ENCODE measurements at places on chromosomes 4 and X. TPM values are rescaled to one million over a fixed set of nuclear protein-coding genes. Genes with fewer than 3 reads are reported as not detected.

The CCDC149 gene
- 2.7 TPM for total RNA-seq

The BGN gene
- total RNA-seq, result not detected

The P2RY8 gene
- 114 TPM for total RNA-seq

The PARM1 gene
- total RNA-seq, result under 0.01 TPM

The MAGEA2B gene
- not detected for total RNA-seq

The RPA4 gene
- total RNA-seq, result 1.6 TPM

The TMEM144 gene
- total RNA-seq, result 9.2 TPM

The WAS gene
- total RNA-seq, result 52.0 TPM

DNA sequence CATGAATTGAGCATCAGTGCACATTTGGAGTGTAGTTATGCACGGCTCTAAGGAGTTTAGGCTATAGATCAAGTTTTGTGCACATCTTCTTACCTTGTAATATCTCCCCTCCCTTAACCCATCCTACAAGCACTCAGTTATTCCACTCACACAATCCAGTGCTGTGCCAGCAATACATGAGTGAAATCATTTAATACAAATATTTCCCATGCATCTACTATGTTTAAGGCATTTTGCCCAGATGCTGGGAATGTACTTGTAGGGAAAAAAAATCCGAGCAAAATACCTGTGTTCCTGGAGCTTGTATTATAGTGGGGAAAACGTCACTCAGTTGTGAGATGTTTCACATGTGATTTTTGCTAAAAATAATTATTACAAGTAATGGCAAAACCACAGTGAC lies 191.6 kb upstream of the LDB2 start:
- DNase-seq, result no peak

- DNase-seq, result no peak
Observed at GRCh38 chrX:74324131-74324530, 20.2 kb downstream of the ZCCHC13 start.

GRCh38 chrX:148500423-148501385 lies at the start of gene AFF2:
TSS of gene AFF2 (plus strand) at chrX:148500617. CDS start at chrX:148501098, 481 bp downstream.
- DNase-seq, result peak; percentile 40

DNA sequence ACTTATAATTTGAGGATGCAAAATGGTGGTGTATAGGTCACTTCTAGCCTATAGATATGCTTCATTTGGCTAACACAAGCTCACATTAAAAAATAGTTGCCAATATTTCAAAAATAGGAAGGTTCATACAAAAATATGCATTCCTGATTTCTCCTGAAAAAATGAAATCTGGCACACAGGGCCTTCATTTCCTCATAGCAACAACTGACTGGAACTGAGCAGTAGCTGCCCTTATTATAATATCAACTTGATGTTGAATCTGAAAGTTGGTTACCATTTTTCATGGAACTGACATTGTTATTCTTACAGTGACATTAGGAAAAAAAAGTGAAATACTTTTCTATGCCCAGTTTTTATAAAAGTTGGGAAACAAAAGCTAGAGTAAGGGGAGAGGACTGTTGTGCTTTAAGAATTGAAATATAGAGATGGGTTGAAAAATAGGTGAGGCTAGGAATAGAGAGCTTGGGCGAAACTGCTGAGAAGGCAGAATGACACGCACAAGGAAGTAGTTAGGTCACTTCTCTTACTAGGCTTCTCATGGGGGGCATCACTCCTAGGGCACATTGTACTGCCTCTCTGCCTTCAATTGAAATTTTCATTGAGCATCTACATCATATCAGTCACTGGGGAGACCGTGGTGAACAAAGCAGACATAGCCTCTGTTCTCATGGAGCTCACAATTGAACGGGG lies 43.1 kb upstream of the C1GALT1C1 start:
- no peak for DNase-seq

DNA sequence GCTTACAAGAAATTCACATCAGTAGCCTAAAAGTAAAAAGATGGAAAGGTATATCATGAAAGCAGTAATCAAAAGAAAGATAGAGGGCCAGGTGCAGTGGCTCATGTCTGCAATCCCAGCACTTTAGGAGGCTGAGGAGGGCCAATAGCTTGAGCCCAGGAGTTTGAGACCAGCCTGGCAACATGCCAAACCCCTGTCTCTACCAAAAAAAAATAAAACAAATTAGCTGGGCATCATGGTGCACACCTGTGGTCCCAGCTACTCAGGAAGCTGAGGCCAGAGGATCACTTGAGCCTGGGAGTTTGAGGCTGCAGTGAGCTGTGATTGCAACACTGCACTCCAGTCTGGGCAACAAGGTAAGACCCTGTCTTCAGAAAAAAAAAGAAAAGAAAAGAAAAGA lies 55.5 kb downstream of the GSPT2 start:
- no peak for DNase-seq

- DNase-seq, result no peak
Observed at GRCh38 chr4:138658518-138658917, 357.1 kb upstream of the NOCT start.

DNA sequence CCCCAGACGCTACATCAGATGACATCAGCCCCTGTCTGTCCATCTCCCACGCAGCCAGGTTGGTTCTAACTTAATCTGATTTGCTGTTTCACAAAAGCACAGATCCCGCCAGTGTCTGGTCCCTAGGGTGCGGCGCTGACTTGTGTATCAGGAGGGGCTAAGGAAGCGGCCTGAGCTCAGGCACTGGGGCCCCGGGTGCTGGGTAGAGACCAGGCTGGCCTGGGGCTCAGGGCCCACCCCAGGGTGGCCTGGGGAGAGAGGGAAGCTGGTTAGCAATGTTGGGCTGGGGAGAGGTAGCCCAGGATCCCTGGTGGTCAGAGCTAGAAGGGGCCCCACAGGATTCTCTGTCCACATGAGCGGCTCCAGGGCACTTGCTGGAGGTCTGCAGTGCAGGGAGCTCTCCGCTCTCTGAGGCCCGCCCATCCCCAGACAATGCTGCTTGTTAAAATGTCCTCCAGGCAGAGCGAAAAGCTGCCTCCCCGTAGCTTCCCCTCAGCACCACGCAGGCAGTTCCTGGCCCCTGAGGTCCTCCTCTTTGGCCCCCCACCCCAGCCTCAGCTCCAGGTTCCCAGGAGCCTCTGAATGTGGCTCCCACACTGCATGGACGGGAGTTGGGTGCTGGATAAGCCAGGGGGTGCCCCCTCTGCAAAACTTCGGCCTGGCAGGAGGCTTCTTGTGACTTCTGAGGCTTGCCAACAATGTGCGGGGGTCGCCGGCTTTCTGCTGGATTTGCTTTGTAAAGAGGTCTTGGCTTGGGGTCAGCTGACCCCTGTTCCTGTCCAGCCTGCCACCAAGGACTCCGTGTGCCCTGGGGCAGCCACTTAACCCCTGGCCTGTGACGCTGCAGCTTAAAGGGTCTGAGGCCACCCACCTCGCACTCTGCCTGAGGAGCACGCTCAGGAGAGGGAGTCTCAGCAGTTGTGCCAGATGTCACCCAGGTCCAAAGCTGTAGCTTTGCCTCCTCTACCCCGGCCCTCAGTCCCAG lies 112.9 kb downstream of the CPZ start:
- DNase-seq, result no peak

- no peak for DNase-seq
Observed at GRCh38 chrX:10795721-10796120, 175.3 kb upstream of the MID1 start.

GRCh38 chr4:159504684-159505083 lies 401.8 kb downstream of the RAPGEF2 start:
- DNase-seq, result no peak

DNA sequence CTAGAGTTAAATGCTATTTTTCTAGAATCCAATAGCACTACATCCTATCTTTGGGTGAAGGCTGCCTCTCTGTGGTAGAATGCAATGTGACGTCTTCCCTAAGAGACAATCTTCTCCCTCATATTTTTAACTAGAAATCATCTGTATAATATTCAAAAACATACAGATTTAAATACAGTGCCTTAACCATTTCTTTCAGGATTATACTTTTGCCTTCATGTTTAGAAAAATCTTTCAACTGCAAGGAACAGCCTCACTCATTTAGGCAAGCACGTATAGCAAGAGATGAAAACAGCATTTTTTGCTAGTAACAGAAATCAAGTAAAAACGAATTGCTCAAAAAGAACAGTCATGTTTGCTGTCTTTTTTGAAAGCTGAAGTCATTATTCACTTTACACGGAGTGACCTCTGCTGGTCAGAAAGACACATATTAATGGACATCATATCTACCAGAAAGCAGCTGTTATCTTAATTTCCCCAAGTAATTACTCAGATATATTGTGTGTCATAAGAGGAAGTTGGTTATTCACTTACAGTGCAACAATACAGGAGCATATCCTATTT lies 422.3 kb downstream of the STPG2 start:
- DNase-seq, result no peak

DNA sequence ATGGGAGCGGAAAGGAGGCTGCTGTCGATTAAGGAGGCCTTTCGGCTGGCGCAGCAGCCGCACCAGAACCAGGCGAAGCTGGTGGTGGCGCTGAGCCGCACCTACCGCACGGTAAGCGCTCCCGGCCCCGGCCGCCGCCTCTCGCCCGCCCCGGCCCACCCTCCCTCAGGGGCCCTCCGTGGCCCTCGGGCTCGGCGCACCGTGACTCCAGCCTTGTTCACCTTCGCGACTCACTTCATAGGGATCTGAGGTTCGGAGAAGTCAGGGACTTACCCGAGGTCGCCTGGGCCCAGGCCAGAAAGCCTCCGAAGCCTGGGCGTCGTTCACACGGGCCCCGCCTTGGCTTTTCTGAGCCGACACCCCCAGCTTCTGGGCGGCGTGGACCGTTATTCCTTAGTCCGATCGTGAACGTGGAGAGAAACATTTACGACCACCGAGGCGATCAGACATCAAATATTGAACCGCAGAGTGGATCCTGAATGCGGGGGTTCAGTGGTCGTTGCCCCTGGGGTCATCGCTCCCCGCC lies 362 bp downstream of the NCAPG start:
- DNase-seq, result peak; percentile 11

GRCh38 chr4:78748381-78748780 lies 27.8 kb upstream of the BMP2K start:
- DNase-seq, result no peak

DNA sequence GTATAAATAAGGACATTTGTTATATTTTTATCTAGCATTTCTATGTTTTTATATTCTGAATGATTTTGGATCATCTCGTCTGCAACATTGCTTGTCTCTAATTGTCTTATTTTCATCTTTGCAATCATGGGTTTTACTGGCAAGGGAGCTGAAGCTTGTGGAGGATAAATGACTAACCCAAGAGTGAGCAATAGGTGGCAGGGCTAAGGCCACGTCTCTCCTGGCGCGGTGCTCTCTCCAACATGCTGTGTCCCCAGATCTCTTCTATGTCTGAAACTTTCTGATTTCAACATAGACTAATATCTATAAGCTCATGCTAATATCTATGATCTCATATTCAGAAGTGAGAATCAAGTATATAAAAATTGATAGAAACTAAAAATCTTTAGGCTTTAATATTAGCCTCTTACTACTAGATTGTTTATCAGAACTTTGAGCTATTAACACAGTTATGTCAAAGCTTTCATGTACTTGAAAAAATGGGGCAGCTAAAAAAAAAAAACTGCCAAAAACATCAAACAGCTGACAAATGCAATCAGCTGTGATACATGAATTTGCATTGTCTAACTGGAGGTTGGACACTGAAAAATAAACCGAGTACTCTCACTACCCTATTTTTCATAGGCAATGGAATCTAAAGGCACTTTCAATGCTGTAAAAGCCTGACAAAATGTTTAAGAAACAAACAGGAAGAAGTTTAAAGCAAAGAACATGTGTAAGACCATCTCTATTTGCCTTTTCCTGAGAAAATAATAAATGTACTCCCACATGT lies 169.2 kb downstream of the TMA16 start:
- DNase-seq, result no peak

GRCh38 chr4:152531479-152531878 lies 4.4 kb downstream of the FBXW7 start:
- no peak for DNase-seq

DNA sequence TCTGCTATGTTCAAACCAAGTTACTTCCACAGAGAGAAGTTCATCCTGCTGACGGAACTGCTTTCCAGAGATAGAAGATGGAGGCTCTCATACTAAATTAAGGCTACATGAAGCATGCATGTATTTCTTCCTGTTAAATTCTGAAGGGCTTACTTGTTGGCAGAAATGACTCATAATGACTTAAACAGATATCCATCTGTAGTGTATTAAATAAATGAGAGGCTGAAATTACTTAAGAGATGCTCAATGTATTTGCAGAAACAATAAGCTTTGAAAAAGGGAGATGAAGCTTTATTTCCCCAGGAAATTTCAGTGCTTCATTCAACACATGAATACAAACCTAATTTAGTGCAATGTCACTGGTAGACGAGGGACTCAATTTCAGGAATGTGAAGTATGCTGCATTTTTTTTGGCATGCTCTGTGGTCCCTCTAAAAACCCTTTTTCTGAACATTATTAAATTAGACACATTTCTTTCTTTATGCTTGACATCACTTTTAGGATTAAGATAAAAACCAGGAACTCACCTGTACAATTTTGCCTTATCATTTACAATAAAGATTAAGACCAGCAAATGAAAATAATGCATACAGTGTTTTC lies 759.1 kb upstream of the POU3F4 start:
- no peak for DNase-seq

GRCh38 chr4:163284304-163284703 lies 48.1 kb downstream of the NPY1R start:
- DNase-seq, result no peak

GRCh38 chr4:38686682-38687081 lies 22.7 kb downstream of the KLF3 start:
- DNase-seq, result no peak

DNA sequence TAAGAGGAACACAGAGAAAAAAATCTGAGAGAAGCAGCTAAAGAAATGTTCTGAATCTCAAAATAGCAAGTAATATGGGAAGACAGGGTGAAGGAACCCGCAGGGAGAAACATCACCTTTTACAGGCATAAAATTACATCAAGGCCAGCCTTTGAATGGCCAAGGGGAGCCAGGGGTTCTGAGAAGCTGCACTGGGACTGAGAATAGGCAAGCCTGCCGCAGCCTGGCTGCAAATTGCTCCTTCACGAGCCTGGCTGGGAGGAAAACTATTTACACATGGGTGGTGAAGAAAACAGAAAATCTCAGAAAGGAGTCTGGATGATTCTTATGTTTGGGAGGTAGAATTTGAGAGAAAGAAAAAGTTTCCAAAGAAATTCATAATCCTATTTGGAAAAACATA lies 74.5 kb upstream of the QRFPR start:
- no peak for DNase-seq

DNA sequence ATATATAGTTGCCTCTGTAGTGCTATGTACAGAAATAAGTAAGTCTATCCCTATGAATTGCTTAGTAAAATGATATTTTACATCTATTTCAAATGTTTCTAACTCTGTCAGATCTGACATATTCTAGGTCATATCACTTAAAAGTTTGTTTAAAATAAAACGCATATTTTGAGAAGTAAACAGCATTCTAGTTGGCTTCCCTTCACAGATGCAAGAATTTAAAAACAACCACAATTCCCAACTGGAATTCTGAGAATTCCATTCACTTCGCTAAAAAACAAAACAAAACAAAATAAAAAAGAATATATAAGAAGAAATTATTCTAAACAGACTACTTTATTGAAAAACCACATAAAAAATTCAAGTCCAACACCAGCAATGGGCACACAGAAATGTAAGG lies 126.0 kb downstream of the PPP3CA start:
- no peak for DNase-seq

Data from hematopoietic multipotent progenitor cell (in vitro differentiated cells).